ENCODE measurements at places on chromosomes 7 and 10.
A peak's percentile ranks its signal among the peaks of the same experiment; 100 is the strongest.

- peak; percentile 65 for DNase-seq
Observed at GRCh38 chr10:69327463-69328379, 49.4 kb downstream of the HK1 start.

DNA sequence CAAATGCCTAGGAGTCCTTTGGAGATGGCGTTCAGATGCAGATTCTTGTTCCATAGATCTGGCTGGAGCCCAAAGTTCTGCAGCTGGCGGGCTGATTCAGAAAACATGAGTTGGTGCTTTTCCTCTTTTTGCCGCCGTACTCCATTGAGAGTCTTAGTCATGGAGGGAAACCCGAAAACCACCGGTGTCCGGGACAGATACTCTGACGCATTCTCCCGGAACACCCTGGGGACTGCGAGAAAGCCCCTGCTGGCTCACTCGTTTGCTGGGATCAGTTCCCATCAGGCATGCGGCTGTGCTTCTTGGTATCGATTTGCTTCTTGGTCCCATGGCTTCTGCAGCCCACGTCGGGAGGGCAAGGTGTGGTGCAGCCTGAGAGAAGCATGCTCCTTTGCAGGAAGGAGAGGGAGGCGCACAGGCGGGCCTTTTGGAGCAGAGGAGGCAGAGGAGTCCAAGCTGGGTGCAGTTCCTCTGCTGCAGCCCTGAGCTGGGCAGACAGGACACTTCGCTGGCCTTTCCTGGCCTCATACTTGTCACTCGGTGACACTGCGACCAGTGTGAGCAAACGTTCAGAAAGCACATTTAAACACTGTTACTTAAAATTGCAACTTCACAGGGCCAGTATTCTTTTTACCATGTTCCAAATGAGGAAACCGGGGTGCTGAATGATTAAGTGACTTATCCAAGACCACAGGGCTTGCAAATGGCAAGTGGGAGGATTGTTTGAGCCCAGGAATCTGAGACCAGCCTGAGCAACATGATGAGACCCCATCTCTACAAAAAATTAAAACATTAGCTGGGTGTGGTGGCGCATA is 30.6 kb upstream of the PFKFB3 start:
- peak; percentile 91 for DNase-seq

DNA sequence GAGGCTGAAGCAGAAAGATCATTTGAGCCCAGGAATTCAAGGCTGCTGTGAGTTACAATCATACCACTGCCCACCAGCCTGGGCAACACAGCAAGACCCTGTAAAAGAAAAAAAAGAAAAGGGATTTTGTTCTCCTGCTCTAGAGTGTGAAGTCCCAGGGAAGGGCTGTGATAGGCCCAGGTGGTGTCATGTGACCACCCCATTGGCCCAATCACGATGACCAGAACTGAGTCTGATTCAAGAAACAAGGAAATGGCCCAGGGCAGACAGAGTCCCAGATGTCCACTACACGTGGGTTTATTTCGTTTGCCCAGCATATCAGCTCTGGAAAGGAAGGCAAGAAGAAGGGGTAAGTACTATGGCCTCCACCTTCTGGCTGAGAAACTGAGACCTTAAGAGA is 81.3 kb upstream of the CUX1 start:
- DNase-seq: no peak

DNA sequence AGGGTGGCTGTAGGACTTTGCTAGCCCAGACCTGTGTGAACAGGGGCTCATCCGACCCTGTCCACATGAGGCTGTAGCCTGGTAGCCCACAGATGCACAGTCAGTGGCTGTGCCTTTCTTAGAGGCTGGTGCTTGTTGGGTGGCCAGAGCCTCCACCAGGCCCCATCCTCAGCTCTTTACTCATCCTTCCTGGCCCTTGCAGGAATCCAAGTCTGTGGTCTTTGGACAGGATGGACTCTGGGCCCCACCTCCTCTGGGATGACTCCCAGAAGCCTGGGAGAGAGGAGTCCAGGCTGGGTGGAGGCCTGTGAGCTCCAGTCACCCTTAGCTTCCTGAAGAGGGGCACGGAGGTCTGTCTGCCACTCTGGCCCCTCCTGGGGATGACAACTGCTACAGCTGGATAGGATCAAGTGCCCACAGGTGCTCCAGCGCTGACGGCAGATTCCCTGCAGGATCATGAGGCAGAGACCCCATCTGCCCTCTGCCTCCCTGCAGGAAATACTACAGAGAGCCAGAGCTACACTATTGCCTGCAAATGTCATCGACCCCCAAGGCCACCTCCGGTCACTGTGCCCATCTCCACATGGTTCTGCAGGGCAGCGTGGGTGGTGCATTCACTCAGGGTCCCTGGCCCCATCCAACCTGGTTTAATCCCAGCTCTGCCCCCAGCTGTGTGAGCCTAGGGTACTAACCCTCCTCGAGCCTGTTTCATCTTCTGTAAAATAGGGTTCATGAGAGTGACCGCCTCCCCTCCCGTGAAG is 114.5 kb downstream of the PTPN20 start:
- DNase-seq: peak; percentile 68

DNA sequence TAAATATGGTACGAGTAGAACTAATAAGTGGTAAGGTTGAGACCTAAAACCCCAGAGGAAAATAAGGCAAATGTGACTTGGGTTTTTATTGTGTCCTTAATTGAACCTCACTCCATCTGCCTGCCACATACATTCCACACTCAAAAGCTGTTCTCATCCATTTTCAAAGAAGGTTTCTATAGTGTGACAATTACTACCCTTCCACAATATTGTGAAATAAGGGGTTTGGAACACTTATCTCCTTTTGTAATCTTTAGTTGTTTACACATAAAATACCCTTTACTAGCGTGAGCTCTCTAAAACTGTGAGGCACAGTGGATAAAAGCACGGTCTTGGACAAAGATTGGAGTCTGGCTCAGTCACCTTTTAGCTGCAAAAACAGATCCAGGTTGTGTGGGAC is 166.6 kb downstream of the THSD7A start:
- no peak for DNase-seq

GRCh38 chr7:151101621-151102396 is 15.5 kb downstream of the AGAP3 start:
- DNase-seq: no peak

DNA sequence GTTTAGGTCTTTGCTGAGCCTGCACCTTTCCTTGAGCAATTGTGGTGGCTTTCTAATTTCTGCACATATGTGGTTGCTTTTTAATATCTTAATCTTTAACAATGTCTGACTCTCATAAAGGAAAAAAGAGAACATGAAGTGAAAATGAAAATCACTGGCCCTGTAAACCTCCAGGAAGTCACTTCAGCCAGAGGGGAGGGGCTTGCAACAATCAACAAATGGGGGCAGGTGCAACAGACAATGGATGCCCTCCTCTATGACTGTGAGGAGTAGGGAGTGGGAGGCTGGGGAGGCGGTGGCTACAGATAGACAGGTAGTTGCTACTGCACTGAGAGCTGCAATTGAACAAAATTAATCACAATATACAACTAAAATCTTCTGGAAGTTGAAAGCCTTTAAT is 1377.4 kb downstream of the XPNPEP1 start:
- DNase-seq: no peak

- no peak for DNase-seq
Observed at GRCh38 chr7:155800741-155801267, 11.5 kb downstream of the SHH start.

- DNase-seq: no peak
Observed at GRCh38 chr10:57457972-57458512, 809.7 kb downstream of the IPMK start.

DNA sequence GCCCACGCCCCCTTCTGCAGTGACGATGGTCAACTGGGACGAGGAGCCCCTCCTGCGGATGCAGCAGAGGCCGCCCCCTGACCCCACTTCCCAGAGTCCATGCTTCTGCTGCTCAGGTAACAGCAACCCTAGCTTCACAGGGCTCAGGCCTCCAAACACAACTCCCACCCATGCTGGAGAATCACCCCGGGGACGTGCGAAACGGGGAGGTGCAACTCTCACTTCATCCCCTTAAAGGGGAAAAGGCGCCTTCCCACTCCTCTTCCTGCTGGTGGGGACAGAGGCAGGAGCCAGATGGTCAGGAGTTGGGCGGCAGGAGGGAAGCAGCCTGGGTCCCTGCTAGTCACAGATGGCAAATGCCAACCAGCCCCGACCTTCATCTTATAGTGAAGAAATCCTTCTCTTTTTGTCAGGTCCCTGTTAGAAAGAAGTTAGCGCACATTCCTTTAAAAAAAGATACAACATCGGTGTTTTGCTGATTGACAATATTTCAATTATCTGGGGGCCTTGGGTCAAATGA is 155.4 kb downstream of the DIP2C start:
- DNase-seq: no peak

- DNase-seq: no peak
Observed at GRCh38 chr10:104433669-104434068, 80.0 kb downstream of the CFAP58 start.

- DNase-seq: no peak
Observed at GRCh38 chr7:335358-336148, 45.6 kb downstream of the FOXL3 start.

- DNase-seq: no peak
Observed at GRCh38 chr10:99080275-99080945, 155.2 kb downstream of the HPSE2 start.

GRCh38 chr10:61825628-61826027 is 75.9 kb upstream of the ARID5B start:
- DNase-seq: no peak

DNA sequence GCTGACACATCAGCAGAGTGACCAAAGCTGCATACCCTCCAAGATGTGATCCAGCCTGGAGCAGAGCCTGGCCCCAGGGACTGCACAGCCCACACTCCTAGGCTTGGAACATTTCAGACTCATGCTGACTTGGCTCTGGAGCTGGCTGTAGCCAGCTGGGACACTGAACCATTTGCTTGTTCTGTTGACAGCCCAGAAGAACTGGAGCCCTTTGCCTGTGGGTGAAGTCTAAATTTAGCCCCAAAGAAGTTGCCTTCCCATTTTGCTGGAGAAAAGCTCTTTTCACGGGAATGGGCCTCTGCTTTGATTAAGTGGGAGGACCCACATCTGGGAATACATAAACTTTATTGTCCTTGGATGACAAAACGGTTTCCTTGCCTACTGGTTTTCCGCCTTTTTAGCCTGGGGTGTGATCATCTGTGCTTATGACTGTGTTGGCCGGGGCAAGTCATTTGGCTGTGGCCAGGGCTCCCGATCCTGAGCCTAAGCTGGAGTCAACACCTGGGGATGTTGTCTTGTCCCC is 186.2 kb upstream of the BMPER start:
- DNase-seq: no peak

GRCh38 chr10:44387853-44388251 is 3.0 kb upstream of the CXCL12 start:
- no peak for DNase-seq

DNA sequence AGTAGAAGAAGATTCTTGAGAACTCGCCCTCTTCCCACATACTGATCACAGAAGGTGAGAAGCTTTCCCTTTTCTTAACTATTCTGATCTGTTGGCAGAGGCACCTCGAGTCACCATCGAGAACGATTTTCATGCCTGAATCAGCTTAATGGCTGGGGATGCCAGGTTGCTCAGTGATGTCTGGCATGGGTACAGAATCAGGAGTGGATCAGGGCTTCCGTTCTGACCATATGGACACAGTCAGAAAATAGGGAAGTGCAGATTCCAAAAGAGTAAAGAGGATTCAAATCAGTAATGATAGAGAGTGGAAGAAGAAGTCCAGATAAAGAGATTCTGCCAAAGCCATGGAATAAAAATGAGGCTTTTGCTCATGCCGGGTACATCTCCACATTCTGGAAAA is 52.0 kb upstream of the GRB10 start:
- DNase-seq: no peak

DNA sequence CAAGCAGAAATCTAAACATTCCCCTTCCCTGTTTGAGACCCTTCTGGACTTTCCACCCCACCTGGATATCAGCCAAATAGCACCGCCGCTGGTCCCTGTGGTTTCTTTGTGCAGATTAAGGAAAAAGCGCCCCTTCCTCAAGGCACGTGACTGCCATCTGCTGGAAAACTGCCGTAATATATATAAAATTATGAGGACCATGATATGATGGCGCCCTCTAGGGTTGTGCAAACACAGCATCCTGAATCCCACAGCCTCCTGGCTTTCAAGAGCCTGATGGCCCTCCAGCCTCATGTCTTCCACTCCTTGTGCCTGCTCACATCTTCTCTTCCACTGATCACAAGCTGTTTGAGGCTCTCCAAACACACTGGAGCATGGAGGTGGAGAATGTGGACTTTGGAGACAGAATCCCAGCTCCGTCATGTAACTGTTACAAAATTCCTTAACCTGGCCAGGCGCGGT is 121.3 kb downstream of the MYL10 start:
- DNase-seq: peak; percentile 49

GRCh38 chr10:122154545-122155366 is 116.3 kb upstream of the BTBD16 start:
- peak; percentile 33 for DNase-seq

DNA sequence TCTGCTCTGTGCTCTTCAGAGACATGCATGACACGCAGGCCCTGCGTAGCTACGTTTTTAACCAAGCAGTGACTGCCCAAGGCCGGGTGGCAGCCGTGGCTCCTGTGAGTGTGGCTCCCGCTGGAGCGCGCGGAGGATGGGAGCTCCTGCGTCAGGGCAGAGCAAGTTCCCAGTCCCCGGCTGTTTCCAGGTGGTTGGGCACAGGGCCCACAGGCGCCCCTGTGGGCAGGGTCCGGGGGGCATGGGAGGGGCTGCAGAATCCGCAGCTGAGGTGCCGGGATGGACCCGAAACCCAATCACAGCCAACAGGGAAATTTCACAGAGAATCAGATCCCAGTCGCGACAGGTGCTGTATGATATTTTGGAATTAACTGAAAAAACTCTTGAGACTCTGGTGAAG is 9.8 kb downstream of the NKX6-2 start:
- no peak for DNase-seq

GRCh38 chr10:69398466-69398865 is 18.3 kb downstream of the TACR2 start:
- DNase-seq: no peak

DNA sequence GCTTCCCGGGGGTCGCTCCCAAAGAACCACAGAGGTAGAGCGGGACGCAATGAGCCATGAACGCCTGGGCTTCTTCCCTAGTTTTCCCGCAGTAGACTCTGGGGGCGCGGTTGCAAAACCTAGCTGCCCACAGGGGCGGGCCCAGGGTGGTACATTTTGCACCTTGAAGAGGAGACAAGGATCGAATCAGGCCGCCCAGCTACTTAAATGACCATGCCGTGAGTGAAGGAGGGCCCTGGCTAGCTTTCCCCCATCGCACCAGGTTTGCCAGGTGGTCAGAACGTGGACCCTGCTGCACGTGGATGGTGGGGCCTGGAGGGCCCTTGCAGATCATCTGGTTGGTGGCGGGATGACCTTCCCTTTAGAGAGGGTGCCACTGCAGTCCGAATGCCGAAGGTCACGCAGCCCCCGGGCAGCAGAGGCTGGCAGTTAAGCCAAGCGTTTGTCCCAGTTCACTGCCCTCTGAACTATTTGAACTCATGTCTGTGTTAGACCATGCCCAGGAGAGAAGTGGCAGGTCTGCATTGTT is 604 bp upstream of the SHTN1 start:
- no peak for DNase-seq

GRCh38 chr7:42502022-42502421 is 265.0 kb upstream of the GLI3 start:
- no peak for DNase-seq

DNA sequence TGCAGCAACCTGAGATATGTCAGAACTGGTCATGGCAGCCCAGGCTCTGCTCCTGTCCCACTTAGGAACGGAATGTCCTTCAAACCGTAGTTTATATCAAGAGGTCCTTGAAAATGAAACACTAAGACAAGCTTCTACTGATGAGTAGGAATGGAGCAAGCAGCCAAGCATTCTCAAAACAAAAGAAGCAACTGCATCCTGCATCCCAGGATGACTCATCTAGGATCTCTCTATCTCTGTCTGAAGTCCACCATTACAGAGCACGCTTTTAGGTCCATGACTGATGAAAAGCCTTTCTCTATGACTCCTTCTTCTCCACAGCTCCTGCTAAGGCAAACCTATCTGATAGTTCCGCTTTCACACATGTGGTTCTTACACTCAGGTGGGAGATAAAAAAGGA is 16.3 kb downstream of the MBL2 start:
- DNase-seq: no peak

Measured in HFFc6 (cell line).